Small intestine (tissue), 16 donors: ENCODE measurements at places on chromosomes 4 and X. TPM values are rescaled to one million over a fixed set of nuclear protein-coding genes. Genes with fewer than 3 reads are reported as not detected.

GRCh38 chr4:20832826-20833225 lies 132.6 kb downstream of the PACRGL start:
- DNase-seq = no peak
- H3K27me3 ChIP-seq = no peaks in the 10 kb centered on the region
- H3K4me1 ChIP-seq = no peaks in the 10 kb centered on the region
- no peaks in the 10 kb centered on the region for H3K36me3 ChIP-seq

DNA sequence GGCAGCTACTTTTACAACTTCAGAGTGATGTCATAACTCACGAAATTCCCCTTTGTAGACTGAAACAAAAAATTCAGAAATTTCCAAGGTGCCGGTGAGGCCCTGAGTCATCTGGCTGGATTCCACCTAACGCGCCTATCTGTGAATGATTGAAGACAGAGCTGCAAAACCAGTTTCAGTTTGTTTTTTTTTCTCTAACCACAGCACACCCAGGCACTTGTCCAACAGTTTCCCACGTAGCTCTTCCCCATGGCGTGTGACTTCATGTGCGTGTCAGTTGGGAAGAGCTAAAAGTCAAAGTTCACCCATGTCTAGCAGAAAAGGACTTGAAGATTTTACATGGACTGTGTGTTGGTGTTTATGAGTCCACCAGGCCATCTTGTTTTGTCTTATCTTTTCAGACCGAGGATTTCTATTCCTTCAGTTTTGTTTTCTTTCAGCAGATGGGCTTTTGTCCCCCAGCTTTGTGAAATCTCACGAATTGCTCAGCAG lies 16.4 kb downstream of the TCEANC start:
- H3K36me3 ChIP-seq = no peaks in the 10 kb centered on the region
- H3K27me3 ChIP-seq = no peaks in the 10 kb centered on the region
- peak; percentile 87 for DNase-seq
- H3K4me3 ChIP-seq = no peak overlapping the region

DNA sequence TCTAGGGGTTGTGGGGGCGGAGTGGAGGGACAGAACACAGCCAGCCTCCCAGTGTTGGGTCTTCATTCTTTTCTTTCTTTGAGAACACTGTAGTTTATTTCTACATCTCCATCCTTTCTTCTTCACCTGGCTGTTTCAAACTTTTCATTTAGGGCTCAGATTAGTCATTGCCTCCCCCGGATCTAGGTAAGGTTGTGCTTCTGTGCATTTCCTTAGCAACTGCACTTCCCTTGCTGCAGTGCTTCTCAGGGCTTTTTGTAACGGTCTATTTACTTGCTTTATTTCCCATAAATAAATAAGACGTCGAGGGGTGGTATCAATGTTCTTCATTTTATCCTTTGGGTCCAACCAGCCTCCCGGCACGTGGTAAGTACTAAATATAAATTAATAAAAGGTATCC lies 31.3 kb downstream of the ADGRL3 start:
- H3K27me3 ChIP-seq = no peaks in the 10 kb centered on the region
- H3K4me3 ChIP-seq = no peak overlapping the region
- no peak overlapping the region for H3K27ac ChIP-seq

DNA sequence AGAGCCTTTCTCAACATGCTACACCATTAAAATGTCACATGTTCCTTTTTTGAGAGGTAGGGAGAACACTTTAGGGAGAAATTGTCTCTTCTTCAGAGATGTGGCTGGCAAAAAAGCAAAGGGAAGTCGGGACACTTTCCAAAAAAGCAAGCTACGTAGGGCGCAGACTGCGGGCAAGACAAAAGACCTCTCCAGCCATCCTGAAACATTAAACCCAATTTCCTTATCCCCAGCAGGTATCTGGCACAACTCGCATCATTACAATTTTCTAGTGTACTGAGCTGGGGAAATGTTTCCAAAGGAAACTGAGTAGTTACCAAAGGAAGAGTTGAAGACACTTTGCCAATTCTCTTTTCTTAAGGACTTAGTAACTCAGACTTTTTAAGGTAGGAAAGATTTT lies 116.0 kb downstream of the PACRGL start:
- H3K4me1 ChIP-seq = no peaks in the 10 kb centered on the region
- DNase-seq = no peak
- no peak overlapping the region for H3K27ac ChIP-seq
- H3K27me3 ChIP-seq = no peaks in the 10 kb centered on the region
- H3K4me3 ChIP-seq = no peak overlapping the region

GRCh38 chrX:118948270-118948669 lies 26.1 kb upstream of the LONRF3 start:
- H3K27me3 ChIP-seq = no peaks in the 10 kb centered on the region
- no peaks in the 10 kb centered on the region for H3K4me1 ChIP-seq
- no peak for DNase-seq
- no peaks in the 10 kb centered on the region for H3K36me3 ChIP-seq

- no peaks in the 10 kb centered on the region for H3K27me3 ChIP-seq
- H3K4me1 ChIP-seq = no peaks in the 10 kb centered on the region
- peak overlapping the region; percentile 15 for H3K4me3 ChIP-seq
- peaks cover 14% of the 10 kb centered on the region for H3K36me3 ChIP-seq
- peak overlapping the region; percentile 85 for H3K27ac ChIP-seq
Measured at GRCh38 chrX:101410461-101410860, 2.4 kb downstream of the HNRNPH2 start.

DNA sequence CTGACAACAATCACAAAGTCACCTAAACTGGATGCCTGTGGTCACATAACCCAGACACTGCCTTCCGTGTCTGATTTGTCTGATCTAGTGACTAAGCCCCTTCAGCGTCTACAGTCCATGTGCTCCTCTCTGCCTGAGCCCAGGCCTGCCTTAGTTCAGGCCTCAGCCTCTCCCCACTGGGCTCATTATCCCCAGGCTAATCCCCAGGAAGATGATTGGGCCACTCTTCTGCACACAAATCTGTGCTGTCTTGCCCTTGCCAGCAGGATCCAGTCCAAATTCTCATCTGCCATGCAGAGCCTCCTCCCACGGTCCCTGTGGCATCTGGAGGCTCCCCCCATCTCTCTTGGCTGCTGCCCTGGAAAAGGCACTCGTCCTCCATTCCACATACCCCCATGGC lies 96.5 kb downstream of the SLC2A9 start:
- peaks cover 36% of the 10 kb centered on the region for H3K36me3 ChIP-seq
- DNase-seq = no peak
- H3K4me3 ChIP-seq = no peak overlapping the region
- peaks cover 4% of the 10 kb centered on the region for H3K4me1 ChIP-seq
- no peak overlapping the region for H3K27ac ChIP-seq
- H3K27me3 ChIP-seq = no peaks in the 10 kb centered on the region

- H3K27me3 ChIP-seq = no peaks in the 10 kb centered on the region
- H3K36me3 ChIP-seq = no peaks in the 10 kb centered on the region
- no peak overlapping the region for H3K27ac ChIP-seq
- no peak overlapping the region for H3K4me3 ChIP-seq
Measured at GRCh38 chrX:11398139-11398538, 104.9 kb downstream of the AMELX start.

The CT45A10 gene
- not detected for polyA plus RNA-seq

The CLTRN gene
- polyA plus RNA-seq = not detected

The MTNR1A gene
- polyA plus RNA-seq = not detected

The PLAC1 gene
- not detected for polyA plus RNA-seq
